ENCODE measurements at places on chromosomes 12 and 14. TPM values are rescaled to one million over a fixed set of nuclear protein-coding genes. Genes with fewer than 3 reads are reported as not detected.

DNA sequence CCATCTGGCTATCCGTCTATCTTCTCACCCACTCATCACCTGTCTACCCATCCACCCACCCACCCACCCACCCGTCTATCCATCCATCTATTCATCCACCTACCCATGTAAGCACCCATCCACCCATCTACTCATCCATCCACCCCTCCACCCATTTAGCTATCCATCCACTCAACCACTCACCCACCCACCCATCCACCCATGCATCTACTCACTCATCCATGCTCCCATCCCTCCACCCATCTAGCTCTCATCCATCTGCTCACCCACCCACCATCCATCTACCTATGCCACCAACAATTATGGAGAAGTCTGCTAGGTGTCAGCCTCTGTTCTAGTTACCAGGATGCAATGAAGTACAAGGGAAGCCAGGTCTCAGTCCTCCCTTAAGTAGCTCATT is 11.1 kb downstream of the TNFAIP2 start:
- no peak for DNase-seq

GRCh38 chr14:29126865-29127264 is 360.3 kb downstream of the FOXG1 start:
- no peak for DNase-seq

- DNase-seq: no peak
Measured at GRCh38 chr12:51216642-51217041, 1.2 kb downstream of the POU6F1 start.

DNA sequence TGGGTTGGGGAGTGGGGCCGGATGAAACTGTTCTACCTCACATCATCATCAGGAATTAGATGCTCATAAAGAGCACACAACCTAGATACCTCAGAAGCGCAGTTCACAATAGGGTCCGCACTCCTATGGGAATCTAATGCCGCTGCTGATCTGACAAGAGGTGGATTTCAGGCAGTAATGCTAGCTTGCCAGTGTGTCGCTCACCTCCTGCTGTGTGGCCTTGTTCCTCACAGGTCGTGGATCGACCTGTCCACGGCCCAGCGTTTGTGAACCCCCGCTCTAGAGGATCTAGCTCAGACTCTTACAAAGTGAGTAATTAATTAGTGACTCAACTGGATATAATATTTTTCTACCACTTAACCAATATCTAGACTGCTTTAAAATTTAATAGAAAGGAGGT is 5.8 kb downstream of the PPP1R12A start:
- DNase-seq: no peak

EIF2S3B gene
- total RNA-seq: not detected

GRCh38 chr12:121159467-121160307 is 27.0 kb downstream of the P2RX7 start:
- no peak for DNase-seq

DNA sequence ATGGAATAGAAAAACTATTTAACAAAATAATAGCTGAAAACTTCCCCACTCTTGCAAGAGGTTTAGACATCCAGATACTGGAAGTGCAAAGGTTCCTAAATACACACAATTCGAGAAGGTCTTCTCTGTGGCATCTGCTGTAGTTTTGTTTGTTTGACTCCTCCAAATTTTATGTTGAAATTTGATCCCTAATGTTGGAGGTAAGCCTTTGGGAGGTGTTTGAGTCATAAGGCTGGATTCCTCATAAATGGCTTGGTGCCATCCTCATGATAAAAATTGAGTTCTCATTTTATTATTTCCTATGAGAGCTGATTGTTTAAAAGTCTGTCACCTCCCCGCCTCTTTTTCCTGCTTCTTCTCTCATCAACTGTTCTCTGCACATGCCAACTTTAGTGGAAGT is 182.7 kb downstream of the MYRFL start:
- DNase-seq: no peak
